Body of pancreas (tissue), 4 donors: ENCODE measurements at places on chromosomes 1 and 21. TPM values are rescaled to one million over a fixed set of nuclear protein-coding genes. Genes with fewer than 3 reads are reported as not detected.

Gene FCRL4
- not detected for total RNA-seq

Gene GIPC2
- total RNA-seq, result 19.2 TPM

Gene POTED
- total RNA-seq, result not detected

Gene CRP
- total RNA-seq, result 1.6 TPM

Gene BGLAP
- not detected for total RNA-seq

Gene NEGR1
- total RNA-seq, result 6.3 TPM

Gene TMEM82
- total RNA-seq, result not detected

Gene BLZF1
- total RNA-seq, result 15.0 TPM

Gene TNFRSF25
- 23.1 TPM for total RNA-seq

Gene UBASH3A
- total RNA-seq, result 0.26 TPM

Gene MAN1C1
- total RNA-seq, result 4.4 TPM

Gene ZBTB37
- total RNA-seq, result 6.6 TPM
